ENCODE measurements at places on chromosomes 5 and 9. TPM values are rescaled to one million over a fixed set of nuclear protein-coding genes. Genes with fewer than 3 reads are reported as not detected.

SURF2 gene
- 39.9 TPM for total RNA-seq

GRCh38 chr9:132409828-132410528 lies at the start of gene CFAP77:
CFAP77 (plus strand) TSS chr9:132410211; CDS start chr9:132410272, 61 bp downstream.
- H3K27me3 ChIP-seq, result peaks cover 30% of the 10 kb centered on the region
- no peaks in the 10 kb centered on the region for H3K36me3 ChIP-seq
- peak; percentile 80 for DNase-seq
- H3K4me3 ChIP-seq, result peak within 1 kb of the TSS; percentile 77

DNA sequence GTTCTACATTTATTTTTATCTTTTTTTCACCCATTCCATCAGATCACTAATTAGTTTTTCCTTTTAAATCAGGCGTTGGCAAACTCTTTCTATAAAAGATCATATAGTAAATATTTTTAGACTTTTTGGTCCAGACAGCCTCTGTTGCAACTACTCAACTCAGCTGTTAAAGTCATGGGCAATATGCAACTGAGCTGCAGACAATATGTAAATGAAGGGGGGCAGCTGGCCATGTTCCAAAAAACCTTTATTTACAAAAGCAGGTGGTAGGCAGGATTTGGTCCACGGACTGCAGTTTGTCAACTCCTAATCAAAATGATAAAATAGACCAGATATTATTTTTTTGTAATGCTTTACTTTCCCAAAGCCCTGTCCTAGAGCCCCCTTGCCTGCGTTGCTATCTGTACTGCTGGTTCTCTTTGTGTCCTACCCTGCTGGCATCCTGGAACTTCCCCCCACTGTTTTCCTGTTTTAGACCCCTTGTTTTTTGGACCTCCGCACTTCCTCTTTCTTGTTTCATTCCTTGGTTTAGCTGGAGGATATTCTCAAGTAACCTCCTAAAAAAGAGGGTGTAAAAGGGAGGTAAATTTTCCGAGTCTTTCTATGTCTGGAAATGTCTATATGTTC lies 24.7 kb upstream of the TNFSF8 start:
- no peaks in the 10 kb centered on the region for H3K36me3 ChIP-seq
- H3K27me3 ChIP-seq, result 0 out of 2 replicates have a peak, but pooled peaks cover 3% of the 10 kb centered on the region
- no peak for DNase-seq

CLIC3 gene
- total RNA-seq, result 0.56 TPM

DNA sequence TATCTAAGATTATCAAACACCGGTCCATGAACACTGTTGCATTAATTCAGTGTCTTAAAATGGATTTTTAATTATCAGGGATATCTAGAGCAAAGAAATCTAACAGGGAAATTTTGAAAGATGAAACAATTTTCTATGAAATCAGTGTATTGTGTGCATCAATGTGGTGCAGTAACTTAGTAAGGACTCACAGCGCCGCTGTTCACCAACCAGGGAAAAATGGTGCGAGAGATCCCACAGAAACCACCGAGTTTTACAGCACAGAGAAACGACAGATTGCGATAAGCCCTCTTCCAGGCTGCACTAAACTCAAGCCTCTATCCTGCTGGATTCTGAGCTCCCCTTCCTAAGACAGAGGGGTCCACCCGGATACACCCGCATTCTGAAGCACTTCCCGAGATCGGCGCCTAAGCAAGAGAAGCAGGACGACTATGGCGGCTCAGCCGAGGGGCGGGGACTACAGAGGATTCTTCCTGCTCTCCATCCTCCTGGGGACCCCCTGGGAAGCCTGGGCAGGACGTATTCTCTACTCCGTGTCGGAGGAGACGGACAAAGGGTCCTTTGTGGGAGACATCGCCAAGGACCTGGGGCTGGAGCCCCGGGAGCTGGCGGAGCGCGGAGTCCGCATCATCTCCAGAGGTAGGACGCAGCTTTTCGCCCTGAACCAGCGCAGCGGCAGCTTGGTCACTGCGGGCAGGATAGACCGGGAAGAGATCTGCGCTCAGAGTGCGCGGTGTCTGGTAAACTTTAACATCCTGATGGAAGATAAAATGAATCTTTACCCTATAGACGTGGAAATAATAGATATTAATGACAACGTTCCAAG lies at the start of gene PCDHGA7:
TSS of gene PCDHGA7 (plus strand) at position 274 of the 826 bp plus-strand sequence. CDS start at position 432, 158 bp downstream.
- no peaks in the 10 kb centered on the region for H3K36me3 ChIP-seq
- DNase-seq, result no peak
- no peaks in the 10 kb centered on the region for H3K27me3 ChIP-seq
- H3K27ac ChIP-seq, result no peak within 1 kb of the TSS

DNA sequence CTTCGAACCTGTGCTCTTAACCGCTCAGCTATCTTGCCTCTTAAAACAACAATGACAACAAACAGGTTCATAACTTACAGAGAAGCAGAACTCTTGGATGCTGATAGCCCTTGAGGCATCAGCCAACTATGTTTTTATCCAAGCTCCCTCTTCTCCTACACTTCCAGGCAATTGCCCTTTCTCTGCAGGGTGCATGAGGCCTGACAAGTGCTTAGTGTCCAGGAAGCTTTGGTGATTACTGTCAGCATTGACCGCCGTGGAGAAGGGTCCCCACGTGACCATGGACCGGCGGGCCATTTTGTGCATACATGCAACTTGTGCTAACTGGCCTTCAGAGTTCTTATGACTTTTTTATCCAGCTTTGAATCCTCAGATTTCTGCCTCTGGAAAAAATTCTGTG lies 71.2 kb downstream of the ADCY2 start:
- H3K4me3 ChIP-seq, result no peak overlapping the region
- no peak for DNase-seq
- peaks cover 53% of the 10 kb centered on the region for H3K4me1 ChIP-seq
- H3K27ac ChIP-seq, result 0 out of 2 replicates have a peak overlapping the region, but pooled peaks have one; percentile 30
- no peaks in the 10 kb centered on the region for H3K36me3 ChIP-seq

DNA sequence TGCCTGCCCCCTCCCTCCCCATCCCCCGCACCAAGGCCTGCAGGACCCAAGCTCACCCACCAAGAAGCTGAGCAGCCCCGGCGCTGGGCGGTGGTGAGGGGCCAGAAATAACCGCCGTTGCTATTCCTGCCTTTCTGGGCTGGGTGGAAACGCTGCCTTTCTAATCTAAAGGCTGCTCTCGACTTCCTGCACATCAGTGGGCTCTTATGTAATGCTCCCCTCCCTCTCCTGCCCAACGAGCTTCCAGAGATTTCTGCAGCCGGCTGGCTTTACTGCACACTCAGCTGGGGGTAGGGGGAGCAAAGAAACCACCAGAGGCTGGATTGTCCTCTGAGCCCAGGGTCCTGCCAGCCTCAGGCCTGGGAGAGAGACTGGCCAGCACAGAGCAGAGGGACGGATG lies 6.9 kb upstream of the EGR1 start:
- peaks cover 5% of the 10 kb centered on the region for H3K4me1 ChIP-seq
- no peaks in the 10 kb centered on the region for H3K36me3 ChIP-seq
- no peaks in the 10 kb centered on the region for H3K27me3 ChIP-seq
- no peak overlapping the region for H3K27ac ChIP-seq
- H3K4me3 ChIP-seq, result no peak overlapping the region

SHISAL2B gene
- 3.9 TPM for total RNA-seq

GDF9 gene
- 0.66 TPM for total RNA-seq

BTNL3 gene
- not detected for total RNA-seq

CDK5RAP2 gene
- 74.1 TPM for total RNA-seq

DNA sequence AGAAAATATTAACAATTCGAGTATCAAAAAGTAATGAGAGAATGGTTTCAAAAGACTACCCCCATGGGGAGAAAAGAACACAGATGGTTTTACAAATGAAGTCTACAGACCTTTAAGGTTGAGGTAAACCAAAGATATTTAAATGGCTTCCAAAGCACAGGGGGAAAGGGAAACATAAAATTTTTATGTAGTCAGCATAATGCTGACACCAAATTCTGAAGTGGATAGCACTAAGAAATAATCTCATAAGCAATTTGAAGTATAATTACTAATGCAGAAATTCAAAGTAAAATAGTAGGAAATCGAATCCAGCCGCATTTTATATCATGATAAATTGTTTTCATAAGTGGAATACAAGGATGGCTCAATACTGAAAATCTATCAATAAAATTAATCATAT lies 30.3 kb upstream of the SPATA31C2 start:
- H3K27me3 ChIP-seq, result no peaks in the 10 kb centered on the region
- H3K27ac ChIP-seq, result no peak overlapping the region
- no peaks in the 10 kb centered on the region for H3K4me1 ChIP-seq
- no peak for DNase-seq
- H3K4me3 ChIP-seq, result no peak overlapping the region

SRD5A1 gene
- total RNA-seq, result 87.3 TPM

DNA sequence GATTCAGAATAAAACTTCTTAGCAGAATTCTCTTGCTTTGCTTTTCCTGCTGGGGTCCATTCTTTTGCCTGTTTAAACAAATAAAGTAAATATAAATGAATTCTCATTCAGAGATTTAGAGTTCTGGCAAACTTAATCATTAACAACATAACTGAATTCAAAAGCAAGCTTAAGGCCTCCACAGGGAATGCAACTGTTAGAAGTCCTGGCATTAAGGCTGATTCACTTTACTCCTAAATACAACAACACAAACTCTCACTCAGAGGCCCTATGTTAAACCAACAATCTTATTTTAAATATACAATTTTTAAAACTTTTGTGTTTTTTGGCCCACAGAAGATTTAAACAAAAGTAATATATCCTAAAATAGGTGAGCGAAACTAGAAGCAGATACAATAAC lies 178.3 kb downstream of the AP3B1 start:
- H3K4me3 ChIP-seq, result no peak overlapping the region
- H3K27ac ChIP-seq, result no peak overlapping the region
- H3K4me1 ChIP-seq, result no peaks in the 10 kb centered on the region
- peaks cover 8% of the 10 kb centered on the region for H3K36me3 ChIP-seq
- DNase-seq, result no peak

SPATA31C1 gene
- 0.08 TPM for total RNA-seq

TAF11L5 gene
- total RNA-seq, result not detected

PCDHGA3 gene
- 0.90 TPM for total RNA-seq

DNA sequence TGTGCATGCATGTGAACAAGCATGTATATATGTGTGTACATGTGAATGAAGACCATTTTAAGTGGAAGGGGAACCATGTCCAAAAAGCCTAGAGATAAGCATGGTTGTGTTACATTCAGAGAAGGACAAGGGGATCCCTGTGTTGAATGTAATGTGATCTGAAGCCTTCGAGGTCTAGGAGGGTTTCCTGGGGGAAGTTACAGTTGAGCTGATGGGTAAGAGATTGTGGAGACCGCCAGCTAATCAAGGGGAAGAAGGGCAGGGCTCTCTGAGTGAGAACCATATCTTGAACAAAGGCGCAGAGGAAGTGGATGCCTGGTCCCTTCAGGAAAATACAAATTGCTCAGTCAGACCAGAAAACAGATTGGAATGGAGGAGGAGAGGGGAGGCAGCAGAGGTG lies 45.5 kb upstream of the TNFSF15 start:
- no peaks in the 10 kb centered on the region for H3K4me1 ChIP-seq
- no peak overlapping the region for H3K4me3 ChIP-seq
- DNase-seq, result no peak
- no peak overlapping the region for H3K27ac ChIP-seq
- H3K36me3 ChIP-seq, result no peaks in the 10 kb centered on the region

GRCh38 chr5:77181173-77181572 lies 29.3 kb upstream of the PDE8B start:
- DNase-seq, result peak; percentile 58
- peak overlapping the region; percentile 75 for H3K4me3 ChIP-seq
- H3K27me3 ChIP-seq, result peaks cover 42% of the 10 kb centered on the region
- no peak overlapping the region for H3K27ac ChIP-seq
- H3K4me1 ChIP-seq, result peaks cover 4% of the 10 kb centered on the region
- H3K36me3 ChIP-seq, result no peaks in the 10 kb centered on the region

SMIM32 gene
- total RNA-seq, result 0.56 TPM

GRCh38 chr9:96493757-96494156 lies 43.8 kb downstream of the HABP4 start:
- no peaks in the 10 kb centered on the region for H3K27me3 ChIP-seq
- peak overlapping the region; percentile 83 for H3K27ac ChIP-seq
- 0 out of 2 replicates have a peak, but pooled peaks cover 5% of the 10 kb centered on the region for H3K4me1 ChIP-seq
- no peak for DNase-seq
- H3K36me3 ChIP-seq, result peaks cover 4% of the 10 kb centered on the region
